Stomach (tissue), 19 donors: ENCODE measurements at places on chromosomes 12 and 14. TPM values are rescaled to one million over a fixed set of nuclear protein-coding genes. Genes with fewer than 3 reads are reported as not detected.

DNA sequence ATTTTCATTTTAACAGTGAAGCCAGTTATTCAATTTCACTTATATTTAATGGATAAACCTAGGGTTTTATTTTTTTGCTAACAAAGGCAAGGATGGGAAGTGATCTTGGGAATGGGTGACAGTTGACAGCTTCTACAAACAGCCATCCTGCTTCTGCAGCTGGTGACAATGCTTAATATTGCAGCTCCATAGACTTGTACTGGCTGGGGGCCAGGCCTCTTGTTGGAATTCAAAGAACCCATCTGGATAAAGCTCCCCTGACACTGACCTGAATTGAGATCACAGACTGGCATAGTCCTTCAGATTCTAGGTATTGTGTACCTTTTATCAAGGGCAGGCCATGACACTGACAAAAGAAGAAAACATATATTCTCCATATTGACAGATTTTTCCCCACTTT lies 664.6 kb upstream of the FOXG1 start:
- no peak for DNase-seq

SERPINA10 gene
- not detected for total RNA-seq

JDP2 gene
- 10.3 TPM for total RNA-seq

SERPINA3 gene
- 392 TPM for total RNA-seq

AQP2 gene
- not detected for total RNA-seq

GPR65 gene
- total RNA-seq, result 0.58 TPM

LTBR gene
- total RNA-seq, result 42.6 TPM

DNA sequence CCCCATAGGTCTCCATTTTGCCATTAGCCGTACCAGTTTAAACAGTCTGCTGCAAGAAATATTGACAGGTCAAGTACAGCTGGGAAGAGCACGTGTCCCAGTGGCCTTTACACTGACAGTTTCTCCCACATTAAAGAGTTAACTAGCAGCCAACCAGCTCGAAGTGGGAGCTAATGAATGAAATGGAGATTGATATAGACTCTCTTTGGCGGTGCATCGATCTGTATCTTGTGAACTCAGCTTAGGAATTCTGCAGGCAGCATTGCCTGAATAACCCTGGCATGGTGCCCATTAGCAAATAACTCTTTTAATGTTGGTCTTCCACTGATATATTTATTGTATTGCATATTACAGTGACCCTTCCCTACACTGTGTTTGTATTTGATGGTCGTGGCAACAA lies 319.4 kb downstream of the EGLN3 start:
- DNase-seq, result peak; percentile 29

IFT43 gene
- total RNA-seq, result 11.6 TPM

DNA sequence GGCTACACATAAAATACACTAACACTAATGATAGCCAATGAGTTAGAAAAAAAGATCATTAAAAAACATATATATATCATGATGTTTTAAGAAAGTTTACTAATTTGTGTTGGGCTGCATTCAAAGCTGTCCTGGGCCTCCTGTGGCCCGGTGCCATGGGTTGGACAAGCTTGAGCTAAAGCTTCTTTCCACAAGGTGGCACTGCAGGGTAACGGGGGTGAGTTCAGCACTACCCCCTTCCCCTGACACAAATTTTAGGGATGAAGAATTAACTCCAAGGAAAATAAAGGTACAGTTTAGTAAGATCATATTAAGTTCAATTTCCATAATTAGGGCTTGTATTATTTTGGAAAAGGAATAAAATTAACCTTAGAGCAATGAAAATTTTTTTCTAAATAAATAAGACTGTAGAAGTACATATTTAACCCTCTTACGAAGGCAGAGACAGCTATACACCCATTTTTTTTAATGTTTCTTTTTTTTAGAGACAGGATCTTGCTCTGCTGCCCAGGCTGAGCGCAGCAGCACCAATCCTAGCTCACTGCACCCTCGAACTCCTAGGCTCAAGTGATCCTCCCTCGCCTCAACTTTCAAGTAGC lies 38.9 kb downstream of the PPP1R13B start:
- peak; percentile 92 for DNase-seq

DNA sequence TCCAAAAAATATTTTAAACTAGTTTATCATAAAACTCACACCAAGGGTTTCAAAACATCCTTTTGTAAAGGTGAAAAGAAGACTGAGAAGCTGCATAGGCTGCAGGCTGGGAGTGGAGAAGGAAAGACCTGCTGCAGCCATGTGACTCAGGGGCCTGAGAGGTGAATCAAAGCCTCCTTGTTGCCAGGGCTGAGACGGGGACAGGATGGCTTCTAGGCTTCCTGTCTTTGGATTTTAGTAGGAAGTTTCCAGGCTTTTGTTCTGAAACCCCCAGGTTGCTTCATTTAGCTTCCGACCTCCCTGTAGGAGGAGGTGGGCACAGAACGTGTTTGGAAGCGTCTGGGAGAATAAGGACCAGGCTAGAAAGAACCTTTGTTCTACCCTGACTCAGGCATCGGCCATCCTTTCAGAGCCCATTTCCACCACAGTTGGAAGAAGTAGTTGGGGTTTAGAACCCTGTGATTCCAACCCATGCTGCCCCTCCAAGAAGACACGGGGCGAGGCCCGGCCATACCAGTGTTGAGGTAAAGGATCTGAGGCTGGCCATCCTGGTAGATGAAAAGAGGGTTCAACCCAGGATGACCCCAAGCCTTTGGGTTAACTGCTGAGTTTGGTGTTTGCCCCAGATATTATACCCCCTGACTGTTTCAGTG lies 122.4 kb downstream of the SLC25A47 start:
- DNase-seq, result no peak

- no peak for DNase-seq
Observed at GRCh38 chr12:100720016-100720654, 74.4 kb upstream of the ANO4 start.

TAC3 gene
- 19.8 TPM for total RNA-seq

DNA sequence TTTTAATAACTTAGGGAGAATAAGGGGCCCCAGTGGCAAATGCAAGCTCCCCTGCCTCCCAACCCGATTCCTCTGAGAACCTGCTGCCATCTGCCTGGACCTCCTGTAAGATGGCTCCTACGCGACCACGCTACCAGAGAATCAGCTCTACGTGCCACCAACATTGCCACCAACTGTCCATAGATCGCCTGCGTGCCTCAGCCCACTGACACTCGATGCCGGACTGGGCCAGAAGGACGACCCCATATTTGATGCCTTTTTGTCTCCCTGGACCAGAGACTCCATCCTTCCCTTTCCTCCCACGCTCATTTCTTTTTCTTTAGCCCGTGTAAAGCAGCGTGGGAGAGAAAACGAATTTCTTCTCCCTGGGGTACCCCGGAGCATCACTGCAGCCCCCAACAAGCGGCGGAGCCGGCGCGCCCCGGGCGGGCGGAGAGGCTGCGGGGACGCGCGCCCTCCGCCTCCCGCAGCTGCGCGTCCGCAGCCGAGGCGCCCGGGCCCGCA lies 565 bp upstream of the KLHL42 start:
- DNase-seq, result no peak

GRCh38 chr12:10621278-10621677 lies 7.9 kb upstream of the MAGOHB start:
- no peak for DNase-seq
